ENCODE measurements at places on chromosomes 5 and 9.

- no peak for DNase-seq
Measured at GRCh38 chr9:127204771-127205470, 59.7 kb upstream of the GARNL3 start.

DNA sequence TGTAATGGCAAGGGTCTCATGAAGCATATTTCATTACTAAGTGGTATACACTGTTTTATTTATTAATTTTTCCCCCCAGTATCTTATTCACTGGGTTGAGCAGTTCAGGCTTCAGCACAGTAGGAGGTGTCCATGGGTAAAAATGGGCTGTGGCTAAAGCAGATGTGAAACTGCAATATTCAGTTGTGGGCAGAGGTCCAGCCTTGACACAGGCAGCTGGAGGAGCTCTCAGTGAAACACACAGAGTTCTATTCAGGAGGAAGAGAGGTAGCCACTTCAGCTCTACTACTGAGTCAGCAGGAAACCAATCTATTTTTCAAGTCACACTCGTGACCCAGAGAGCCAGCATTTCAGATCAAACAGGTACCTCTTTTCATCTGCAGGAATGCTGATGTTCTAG, 418.3 kb downstream of the CDH10 start:
- DNase-seq = no peak

GRCh38 chr5:76086095-76086494, 2.9 kb downstream of the SV2C start:
- no peak for DNase-seq

DNA sequence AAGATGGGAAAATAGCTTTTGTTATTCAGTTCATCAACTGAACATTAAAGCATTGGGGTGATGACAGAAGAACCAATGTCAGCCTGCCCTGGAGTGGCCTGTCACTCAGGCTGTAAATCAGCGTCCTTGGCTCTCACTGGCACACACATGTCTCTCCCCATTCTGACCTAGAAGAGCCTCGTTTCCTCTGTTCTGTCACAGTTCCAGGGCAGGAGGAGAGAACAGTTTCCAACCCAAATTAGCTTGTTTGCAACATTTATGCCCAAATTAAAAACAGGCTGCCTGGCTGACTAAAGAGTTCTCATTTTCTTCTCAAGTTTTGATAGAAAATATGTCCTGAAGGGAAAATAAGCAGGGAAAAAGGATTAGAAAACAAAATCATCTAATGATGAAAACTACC, 520.1 kb downstream of the CHSY3 start:
- DNase-seq = no peak

DNA sequence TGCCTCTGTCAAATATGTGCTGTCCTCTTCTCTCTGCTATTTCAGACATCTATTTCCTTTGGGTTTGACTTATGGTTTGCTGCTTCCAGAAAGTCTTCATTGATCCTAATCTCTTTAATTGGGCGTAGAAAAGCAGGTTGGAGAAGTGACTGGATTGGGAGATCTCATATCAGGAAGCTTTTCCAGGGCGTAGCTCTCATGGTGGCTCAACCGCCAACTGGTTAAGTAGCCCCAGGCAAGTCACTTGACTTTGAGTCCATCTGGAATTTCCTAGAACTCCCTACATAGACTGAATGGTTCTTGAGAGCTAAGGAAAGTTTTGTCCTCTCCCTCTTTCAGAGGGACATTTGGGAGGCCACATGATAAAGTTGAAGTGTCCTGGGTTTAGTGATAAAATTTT, 192.3 kb upstream of the GLRA1 start:
- DNase-seq = no peak

GRCh38 chr9:106893088-106893487, 30.1 kb downstream of the ZNF462 start:
- DNase-seq = no peak

DNA sequence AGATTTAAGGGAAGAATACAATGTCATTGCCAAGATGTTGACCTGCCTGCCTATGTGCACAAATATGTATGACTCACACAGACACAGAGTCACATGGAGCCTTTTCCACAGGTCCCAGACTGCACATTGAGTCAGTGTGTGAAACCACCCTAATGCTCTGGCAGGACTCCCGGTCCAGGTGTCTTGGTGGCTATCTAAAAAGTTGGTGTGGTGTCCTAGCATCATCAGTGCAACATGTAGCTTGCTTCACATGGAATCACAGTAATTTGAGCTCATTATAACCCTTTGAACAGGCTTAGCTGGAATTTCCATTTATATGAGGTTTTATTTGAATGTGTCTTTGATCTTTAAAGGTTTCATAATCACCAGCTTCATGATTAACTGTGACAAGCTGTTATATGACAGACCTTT, 10.7 kb downstream of the IFNA5 start:
- no peak for DNase-seq

DNA sequence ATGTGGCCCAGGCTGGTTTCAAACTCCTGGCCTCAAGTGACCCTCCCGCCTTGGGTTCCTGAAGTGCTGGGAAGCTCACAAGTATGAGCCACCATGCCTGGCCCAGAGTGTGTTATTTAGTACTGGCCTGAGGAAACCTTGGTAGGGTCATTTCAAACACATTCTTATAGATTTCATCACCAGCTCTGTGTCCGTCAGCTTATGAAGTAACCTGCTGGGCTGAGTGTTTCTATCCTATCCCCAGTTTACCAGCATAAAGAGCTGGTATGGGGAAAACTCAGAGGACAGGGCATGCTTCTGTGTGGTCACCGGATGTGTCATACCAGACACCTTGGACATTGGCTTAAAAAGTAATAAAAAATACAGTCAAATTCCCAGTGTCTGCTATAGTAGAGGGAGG, 45.3 kb downstream of the PTPN3 start:
- no peak for DNase-seq

GRCh38 chr5:93715327-93715726, 26.1 kb downstream of the POU5F2 start:
- no peak for DNase-seq

DNA sequence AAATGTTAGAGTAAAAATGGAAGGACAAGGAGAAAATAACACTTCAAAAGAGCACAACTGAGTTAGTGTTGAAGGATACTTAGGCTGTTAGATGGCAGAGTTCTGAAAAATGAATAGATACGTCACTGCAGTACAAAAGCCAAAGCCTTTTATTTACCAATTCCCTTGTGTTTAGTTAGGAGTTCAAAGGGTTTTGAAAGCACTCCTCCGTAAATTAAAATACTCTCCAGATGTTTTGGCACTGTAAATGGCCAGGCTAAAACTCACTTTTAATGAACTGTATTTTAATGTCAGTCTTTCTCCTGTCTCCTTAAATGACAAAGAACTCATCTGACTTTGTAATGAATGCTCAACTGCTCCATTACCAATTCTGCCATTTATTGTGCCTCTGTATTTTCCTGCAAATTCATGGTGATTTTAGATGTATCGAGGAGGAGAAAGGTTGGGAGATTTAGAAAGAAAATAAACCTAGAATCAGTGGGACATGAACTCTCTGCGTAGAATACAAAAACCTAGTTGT, 1727.2 kb downstream of the MAT2B start:
- DNase-seq = no peak

GRCh38 chr5:65815161-65815560, 93.2 kb downstream of the NLN start:
- DNase-seq = no peak

- peak; percentile 60 for DNase-seq
Measured at GRCh38 chr5:119343766-119344165, 12.1 kb upstream of the TNFAIP8 start.

- DNase-seq = no peak
Measured at GRCh38 chr9:95171001-95171400, 146.5 kb downstream of the FANCC start.

- DNase-seq = no peak
Measured at GRCh38 chr9:19372567-19372966, 7.5 kb downstream of the RPS6 start.

- DNase-seq = peak; percentile 77
Measured at GRCh38 chr9:136644593-136645351, 17.9 kb upstream of the EGFL7 start.

GRCh38 chr5:155064580-155064979, 51.0 kb downstream of the KIF4B start:
- DNase-seq = no peak

- DNase-seq = no peak
Measured at GRCh38 chr5:110264661-110265060, 461.8 kb downstream of the TMEM232 start.

DNA sequence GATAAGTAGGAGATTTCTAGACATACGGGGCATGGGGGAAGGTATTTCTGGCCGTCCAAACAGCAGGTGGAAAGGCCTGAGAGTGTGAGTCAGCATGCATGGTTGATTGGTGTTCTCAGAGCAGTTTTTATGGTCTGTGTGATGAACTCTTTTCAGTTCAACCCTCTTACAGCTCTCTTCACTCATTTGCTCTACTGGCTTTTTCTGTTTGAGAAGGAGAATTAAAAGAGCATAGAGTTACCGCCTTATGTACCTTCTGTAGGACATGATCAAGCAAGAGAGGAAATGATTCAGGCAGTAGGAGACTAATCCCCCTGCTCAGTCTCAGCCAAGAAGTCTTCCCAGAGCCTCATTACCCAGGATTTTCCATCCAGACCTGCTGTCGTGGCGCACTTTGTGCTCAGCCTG, 92.4 kb downstream of the PRDM6 start:
- no peak for DNase-seq
